ENCODE measurements at places on chromosomes 6 and 20.
A peak's percentile ranks its signal among the peaks of the same experiment; 100 is the strongest.

DNA sequence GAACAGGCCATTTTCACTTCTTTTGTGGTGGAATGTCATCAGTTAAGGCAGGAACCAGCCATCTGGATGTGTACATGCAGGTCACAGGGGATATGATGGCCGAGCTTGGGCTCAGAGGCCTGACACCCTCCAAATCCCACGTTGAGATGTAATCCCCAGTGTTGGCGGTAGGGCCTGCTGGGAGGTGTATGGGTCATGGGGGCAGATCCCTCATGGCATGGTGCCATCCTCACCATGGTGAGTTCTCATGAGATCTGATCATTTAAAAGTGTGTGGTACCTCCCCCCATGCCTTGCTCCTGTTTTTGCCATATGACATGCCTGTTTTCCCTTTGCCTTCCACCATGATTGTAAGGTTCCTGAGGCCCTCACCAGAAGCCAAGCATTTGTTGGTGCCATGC, 26.8 kb downstream of the WDR27 start:
- no peak for DNase-seq

- DNase-seq, result peak; percentile 85
These were observed 119.4 kb downstream of the SYNDIG1 start for GRCh38 chr20:24588725-24589340.

- DNase-seq, result no peak
These were observed 53.6 kb downstream of the CDC40 start for GRCh38 chr6:110233770-110234374.

- no peak for DNase-seq
These were observed 176.3 kb downstream of the SCP2D1 start for GRCh38 chr20:18989736-18990474.

DNA sequence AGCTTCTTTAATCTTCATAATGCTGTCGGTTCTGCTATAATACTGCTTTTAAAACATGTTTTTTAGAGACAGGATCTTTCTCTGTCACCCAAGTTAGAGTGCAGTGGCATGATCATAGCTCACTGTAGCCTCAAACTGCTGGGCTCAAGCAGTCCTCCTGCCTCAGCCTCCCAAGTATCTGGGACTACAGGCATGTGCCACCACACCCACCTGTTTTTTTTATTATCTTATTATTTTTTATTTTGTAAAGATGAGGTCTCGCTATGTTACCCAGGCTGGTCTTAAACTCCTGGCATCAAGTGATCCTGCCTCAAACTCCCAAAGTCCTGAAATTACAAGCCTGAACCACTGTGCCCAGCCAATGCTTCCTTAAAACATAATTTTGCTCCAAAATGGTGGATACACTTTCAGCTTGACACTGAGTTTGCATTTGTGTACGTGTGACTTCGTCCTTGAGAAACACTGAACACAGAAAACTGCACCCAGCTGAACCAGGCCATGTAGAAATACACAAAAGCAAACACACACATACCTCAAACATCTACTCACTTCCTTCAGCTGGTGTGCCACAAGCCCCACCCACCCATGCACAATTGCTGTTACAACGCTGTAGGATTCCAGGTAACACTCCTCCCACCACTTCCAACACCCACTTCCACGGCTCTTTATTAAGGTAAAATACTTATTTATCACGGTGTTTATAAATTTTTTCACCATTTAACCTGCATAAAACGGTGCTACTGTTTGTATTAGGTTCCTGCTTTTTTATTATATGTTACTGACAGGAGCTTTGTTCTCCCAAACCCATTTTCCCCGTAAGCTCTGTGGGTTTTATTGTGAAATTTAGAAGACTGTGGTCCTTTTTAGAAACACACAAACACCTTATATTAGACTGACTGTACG, 109.1 kb downstream of the TSHZ2 start:
- DNase-seq, result no peak

- DNase-seq, result no peak
These were observed 654.6 kb downstream of the KIF16B start for GRCh38 chr20:15918631-15919030.

GRCh38 chr6:12776291-12776690, 59.7 kb downstream of the PHACTR1 start:
- DNase-seq, result no peak

DNA sequence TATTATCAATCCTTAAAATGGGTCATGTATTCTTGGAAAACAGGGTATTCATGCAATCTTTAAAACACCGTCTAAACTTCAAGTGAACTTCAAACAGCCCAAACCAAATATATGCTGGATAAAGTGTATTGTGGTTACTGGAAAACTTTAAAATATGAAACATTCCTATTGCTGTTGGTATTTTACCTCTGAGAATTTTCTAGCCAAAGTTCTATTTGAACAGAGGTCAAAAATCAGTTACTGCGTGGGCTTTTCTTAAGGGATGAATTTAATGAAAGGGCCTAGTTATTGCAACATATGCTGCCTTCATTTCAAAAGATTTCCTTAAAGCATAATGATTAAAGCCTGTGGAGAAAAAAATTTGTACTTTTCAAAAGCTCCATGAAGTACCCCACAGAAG, 436.0 kb downstream of the PLCB1 start:
- DNase-seq, result no peak

GRCh38 chr6:138161338-138162110, at the start of gene ARFGEF3:
Gene ARFGEF3, plus strand, starts transcription at chr6:138161939. Its CDS starts 148 bp downstream, at chr6:138162087.
- DNase-seq, result peak; percentile 10

GRCh38 chr20:50862546-50862945, 67.7 kb downstream of the BCAS4 start:
- no peak for DNase-seq

GRCh38 chr6:167952512-167952859, 45.0 kb upstream of the KIF25 start:
- DNase-seq, result no peak

DNA sequence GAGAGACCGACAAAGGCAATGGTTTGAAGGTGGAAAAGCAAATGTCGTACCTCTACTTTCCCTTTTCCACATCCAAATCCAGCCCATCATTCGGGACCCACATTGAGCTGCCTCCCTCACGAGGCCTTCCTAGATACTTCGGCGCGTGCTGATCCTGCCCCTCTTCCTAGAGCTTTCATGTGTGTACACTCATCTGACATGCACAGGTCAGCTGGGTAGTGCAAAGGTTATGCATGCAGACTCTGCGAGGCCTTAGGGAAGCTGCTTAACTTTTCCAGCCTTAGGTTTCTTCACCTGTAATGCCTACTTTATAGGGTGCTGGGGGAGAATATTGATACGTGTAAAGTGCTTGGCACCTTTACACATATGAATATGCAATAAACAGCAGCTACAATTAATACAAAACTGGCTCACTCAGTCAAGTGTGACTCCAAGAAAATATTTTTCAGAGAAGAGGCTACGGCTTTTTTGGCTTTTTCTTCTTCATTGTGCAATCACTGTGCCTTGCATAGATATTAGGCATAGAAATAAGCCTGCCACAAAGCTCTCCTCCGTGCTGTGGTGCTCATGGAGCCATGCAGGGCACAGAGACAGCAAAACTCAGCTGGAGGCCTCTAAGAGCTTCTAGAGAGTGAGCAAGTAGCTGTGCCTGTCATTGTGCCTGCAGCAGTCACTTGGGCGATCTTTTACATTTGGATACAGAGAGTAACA, 3.6 kb upstream of the MANBAL start:
- no peak for DNase-seq

GRCh38 chr6:71902261-71902660, 15.9 kb downstream of the RIMS1 start:
- no peak for DNase-seq

DNA sequence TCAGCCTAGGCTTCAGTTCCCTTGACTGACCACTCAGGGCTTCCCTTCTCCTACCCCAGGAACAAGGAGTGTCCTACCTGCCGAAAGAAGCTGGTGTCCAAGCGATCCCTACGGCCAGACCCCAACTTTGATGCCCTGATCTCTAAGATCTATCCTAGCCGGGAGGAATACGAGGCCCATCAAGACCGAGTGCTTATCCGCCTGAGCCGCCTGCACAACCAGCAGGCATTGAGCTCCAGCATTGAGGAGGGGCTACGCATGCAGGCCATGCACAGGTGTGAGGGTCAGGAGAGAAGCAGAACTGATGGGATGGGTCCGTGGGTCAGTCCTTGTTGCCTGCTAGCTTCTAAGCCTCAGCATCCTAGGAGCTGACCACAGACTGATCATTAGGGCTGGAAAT, 1.6 kb downstream of the RING1 start:
- DNase-seq, result no peak

DNA sequence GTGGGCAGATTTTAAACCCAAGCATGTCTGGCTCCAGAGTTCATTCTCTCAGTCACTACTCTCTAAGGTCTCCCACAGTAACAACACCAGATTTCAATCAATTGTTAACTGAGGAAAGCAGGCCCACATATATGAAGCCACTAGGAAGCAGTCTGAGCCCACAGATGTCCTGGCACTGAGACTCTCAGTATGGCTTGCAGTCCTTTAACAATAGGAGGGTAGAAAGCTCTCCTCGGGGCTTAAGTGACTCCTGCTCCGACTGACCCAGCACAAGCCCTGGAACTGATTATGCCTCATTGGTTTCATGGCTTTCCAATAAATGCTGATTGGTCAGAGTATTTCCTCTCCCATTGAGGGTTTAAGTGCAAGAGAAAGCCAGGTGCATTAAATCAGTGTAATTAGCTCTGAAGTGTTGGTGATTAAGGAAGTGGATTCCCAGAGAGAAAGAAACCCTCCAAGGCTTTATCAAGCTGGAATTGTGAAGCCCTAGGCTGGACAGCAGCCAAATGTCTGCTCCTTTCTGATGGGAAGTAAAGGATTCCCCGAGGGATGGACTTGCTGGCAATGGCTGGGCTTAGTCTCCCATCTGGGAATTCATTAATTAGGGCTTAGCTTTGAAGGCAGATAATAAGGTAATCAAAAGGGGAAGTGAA, 76.6 kb upstream of the PROKR2 start:
- DNase-seq, result peak; percentile 9

- no peak for DNase-seq
These were observed 44.2 kb upstream of the RNF24 start for GRCh38 chr20:4059606-4060005.

DNA sequence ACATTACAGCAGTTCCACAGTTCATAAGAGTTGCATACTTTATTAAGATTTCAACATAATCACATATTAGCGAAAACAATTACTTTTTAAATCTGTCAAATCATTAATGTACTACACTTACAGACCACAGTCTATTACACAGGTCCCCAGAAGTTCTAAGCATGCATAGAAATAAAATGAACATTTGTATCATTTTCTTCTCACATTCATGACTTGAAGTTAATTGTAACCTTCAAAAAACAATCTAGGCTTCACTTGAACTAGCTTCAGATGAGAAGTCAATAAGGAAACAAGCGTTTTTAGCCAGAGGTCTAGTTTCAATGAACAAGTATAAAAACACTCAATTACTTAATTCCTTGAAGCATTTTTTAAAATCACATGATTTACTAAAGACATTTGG, 238.3 kb downstream of the HACE1 start:
- DNase-seq, result no peak

DNA sequence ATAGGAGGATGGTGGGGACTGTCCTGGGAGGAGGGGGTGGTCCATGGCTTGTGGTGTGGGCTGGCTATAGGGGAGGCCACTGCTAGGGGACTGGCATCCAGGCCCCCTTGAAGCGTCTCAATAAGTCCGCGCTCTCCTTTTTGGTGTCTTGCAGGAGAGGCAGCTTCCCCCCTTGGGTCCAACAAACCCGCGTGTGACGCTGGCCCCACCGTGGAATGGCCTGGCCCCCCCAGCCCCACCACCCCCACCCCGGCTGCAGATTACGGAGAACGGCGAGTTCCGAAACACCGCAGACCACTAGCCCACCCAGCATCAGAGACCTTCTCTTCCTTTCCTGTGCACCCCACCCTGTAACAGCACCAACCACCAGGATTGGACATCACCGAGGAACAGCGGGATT, 2.8 kb upstream of the ZBTB9 start:
- no peak for DNase-seq

DNA sequence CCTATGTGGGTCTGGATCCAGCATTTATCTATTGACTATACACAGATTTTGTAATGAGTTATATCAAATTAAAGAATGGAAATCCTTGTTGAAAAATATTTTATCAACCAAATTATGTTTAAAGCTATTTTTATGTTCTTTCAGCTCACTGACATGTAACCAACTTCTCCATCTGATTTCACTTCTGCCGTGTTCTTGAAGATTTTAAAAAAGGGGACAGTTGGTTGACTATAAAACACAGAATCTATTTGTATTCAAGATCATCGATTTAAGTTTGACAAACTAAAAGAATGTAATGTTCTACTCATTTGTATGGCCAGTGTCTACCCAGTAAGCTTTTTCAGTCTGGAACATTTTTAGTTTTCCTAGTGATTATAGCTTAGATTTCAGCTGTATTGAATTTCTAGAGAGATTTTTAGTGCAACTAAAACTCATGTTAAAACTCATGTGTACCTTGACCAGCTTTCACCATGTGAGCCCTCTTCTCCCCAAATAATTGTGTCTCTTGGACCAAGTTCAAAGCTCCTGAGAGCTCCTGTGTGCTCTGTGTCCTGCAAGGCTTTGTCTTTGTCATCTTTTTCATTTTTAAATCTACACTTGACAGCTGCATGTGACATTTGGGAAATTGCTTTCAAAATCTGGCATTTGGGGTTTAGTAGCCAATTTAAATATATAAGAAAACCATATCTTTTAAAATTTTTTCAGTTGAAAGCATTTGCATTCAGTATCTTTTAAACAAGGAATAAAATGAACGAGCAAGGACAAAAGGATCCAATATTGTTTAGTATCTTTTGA, 118.4 kb upstream of the TIAM2 start:
- no peak for DNase-seq

GRCh38 chr6:135346747-135347146, 150.8 kb downstream of the AHI1 start:
- DNase-seq, result no peak

- no peak for DNase-seq
These were observed 7.0 kb downstream of the KCNB1 start for GRCh38 chr20:49475292-49476015.

DNA sequence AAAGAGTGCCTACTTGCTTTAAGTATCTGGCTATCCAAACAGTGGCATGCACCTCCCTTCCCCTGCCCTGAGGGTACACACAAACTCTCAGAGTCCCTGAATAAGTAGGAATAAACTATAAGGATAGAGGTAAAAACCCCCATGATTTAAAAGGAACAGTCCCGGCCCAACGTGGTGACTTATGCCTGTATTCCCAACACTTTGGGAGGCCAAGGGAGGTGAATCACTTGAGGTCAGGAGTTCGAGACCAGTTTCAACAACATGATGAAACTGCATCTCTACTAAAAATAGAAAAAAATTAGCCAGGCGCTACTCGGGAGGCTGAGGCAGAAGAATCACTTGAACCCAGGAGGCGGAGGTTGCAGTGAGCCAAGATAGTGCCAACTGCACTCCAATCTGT, 22.2 kb downstream of the SAMHD1 start:
- no peak for DNase-seq
